ENCODE measurements at places on chromosomes 7 and 10.

GRCh38 chr10:100327007-100327717 lies 2.9 kb downstream of the PKD2L1 start:
- no peak for DNase-seq

DNA sequence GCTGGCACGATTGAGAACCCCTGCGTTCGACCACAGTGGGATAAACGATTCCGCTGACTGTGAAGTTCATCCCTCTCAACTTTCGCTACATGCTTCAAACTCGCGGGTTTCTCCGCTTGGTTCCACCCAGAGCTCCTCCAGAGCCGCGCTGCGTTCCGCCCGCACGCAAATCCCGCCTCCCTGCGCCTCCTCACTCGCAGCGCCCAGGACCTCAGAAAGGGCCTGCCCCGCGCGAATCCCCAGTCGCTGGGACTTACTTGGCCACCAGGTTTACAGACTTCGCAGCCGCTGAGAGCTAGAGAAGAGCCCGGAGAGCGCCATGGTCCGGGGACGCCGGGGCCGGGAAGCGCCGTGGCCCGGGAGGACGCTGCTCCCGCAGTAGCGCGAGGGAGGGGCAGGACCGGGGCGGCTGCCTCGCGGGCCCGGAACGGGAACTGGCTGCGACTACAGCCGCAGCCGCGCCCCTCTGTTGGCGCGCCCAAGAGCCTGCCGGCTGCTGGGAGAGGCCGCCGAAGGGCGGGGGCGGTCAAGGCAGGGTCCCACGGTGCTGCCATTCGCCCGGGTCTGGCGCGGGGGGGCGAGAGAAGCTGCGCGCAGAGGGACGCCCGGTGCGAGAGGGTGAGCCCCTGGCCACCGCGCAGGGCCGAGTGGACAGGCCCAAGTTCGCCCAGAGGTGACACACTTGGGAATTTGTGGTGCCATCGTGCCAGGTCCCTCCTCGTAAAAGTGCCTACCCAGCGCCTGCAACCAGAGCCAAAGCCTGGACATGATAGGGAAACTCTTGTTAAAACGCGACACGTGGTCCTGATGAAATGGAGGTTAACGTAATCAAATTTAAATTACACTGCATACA lies at the start of gene NOD1:
Gene NOD1, minus strand, starts transcription at position 436 of the 853 bp plus-strand sequence. CDS start 21,863 bp downstream, outside the sequence.
- peak; percentile 73 for DNase-seq

GRCh38 chr10:100972115-100972903 lies 3.0 kb downstream of the SEMA4G start:
- DNase-seq: no peak

DNA sequence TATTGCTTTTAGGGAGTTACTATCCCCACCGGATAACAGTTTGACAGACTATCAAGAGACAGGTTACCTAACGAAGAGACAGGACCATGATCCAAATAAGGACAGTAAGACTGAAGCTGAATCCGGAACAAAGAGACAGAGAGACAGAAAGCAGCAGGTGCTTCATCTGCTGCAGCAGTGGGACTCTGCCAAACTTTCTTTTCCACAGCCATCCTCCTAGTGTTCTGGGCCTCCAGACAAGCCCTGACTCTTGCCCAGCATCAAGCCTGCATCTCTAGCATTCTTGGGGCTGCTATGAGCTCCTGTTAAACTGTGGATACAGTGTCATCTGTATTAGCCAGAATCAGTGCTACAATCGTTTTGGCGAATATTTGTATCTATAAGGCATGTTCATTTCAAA lies 761.7 kb downstream of the GRID1 start:
- DNase-seq: no peak

DNA sequence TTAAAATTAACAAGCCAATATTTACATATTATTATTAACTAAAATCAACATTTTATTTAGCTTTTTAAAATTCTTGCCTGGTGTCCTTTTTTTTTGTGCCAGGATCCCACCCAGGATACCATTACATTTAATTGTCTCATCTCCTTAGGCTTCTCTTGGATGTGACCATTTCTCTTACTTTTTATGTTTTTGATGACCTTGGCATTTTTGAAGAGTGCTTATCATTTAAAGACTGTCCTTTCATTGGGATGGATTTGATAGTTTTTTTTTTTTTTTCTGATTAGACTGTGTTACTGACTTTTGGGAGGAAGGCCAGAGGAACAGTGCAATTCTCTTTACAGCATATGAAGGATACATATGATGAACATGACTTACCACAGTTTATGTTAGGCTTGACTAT lies 181.4 kb upstream of the SMIM30 start:
- DNase-seq: no peak

DNA sequence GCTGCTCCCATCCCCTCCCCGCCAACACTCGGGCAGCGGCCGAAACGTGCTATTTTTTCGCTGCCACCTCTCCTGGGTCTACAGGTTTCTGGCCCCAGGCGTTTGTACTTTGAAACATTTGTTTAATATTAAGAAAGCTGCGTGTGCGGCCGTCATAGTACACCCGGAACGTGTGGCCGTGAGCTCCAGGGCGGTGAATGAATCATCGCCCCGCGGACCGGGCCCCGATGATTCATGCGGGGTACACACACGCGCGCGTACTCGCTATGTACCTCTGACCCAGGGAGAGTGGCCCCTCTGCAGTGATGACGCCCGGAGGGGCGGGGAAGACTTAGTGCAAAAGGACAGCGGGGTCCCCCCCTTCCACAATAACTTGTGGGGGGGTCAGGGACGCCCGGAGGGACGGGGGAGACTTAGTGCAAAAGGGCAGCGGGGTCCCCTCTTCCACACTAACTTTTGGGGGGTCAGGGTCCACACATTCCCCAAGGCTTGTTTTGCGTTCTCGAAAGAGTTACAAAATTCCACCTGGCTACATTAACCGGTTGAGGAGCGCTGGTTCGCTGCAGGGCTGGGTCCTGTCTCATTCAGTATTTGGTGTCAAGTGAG lies 56.5 kb upstream of the PCGF5 start:
- DNase-seq: peak; percentile 79

GRCh38 chr7:88835147-88835728 lies 39.7 kb upstream of the TEX47 start:
- DNase-seq: no peak

- no peak for DNase-seq
Observed at GRCh38 chr10:114168450-114169009, 5.5 kb downstream of the CCDC186 start.

DNA sequence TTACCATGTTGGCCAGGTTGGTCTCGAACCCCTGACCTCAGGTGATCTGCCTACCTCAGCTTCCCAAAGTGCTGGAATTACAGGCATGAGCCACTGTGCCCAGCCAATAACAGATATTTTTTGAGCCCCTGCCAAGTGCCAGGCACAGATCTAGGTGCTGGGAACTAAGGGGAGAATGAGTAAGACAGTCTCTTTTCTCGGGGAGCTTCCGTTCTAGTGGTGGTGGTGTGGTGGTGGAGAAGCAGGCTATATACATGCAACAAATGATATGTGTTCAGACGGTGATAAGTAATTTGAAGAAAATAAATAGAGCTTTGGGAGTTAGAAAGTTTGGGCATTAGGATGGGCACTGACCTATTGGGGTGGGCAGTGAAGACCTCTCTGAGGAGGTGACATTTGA lies 76.7 kb upstream of the VKORC1L1 start:
- no peak for DNase-seq

- no peak for DNase-seq
Observed at GRCh38 chr10:17510242-17510908, 56.0 kb upstream of the ST8SIA6 start.

DNA sequence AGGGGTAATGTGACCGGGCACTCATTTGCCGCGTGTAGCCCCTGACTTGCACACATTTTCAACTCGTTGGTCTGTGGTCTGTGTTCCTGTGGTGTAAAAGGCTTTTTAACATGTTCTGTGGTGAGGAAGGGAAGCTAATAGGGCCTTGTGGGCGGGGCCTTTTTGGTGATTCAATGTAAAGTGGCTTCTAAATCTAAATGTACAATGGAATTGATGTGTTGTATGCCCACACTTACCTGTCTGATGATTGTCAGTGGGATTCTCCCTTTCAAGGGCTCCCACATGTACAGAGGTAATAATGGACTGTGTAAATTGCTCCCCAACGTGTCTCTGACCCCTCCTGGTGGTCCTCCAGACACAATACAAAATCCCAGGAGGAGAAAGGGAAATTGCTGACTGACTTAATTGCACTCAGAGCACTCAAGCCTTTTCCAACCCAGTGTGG lies 43.1 kb upstream of the GATAD1 start:
- peak; percentile 26 for DNase-seq

- no peak for DNase-seq
Observed at GRCh38 chr7:82740246-82740848, 296.8 kb upstream of the CACNA2D1 start.

DNA sequence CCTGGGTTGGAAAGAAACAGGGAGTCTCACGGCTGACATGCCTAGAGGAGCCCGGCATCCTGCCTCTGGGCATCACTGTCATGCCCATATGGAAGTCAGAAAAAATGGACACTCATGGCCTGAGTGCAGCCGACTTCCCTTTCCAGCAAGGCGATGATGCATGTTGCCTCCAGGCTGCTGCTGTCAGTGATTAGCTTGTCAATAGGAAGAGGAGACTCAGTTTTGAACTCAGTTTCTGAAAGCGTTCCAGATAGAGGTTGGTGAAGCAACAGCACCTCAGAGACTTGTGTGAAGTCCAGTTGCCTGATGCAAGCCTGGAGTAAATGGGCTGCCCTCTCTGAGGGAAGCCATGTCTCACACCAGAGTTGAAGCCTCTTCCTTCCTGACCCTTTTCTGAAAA lies 148.4 kb downstream of the TPST1 start:
- DNase-seq: no peak

DNA sequence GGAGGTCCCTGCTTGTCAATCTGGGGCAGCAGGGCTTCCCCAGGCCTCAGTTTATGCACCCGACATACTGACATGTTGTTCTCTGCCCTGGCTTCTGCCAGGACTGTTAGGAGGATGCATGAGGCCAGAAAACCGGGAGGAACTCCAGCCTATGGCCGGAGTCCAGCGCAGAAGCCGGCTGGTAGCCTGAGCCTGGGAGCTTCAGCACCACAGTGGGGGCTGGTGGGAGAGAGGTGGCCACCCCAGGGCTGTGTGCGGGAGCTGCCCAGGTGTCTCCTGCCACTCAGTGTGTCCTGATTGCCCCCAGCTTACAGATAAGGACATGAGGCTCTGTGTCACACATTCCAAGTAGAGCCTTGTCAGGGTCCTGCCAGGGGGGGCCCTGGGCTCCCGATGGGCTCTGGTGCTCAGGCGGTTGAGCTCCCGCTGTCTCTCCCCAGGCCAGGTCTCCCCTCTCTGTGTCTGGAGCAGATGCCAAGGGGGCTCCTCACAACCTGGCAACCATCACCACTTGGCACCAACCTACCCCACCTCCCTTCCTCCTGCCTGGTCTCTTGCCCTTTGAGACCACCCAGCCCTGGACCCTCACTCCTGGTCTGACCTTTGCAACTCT lies 32.3 kb downstream of the PPIF start:
- no peak for DNase-seq

GRCh38 chr10:118914629-118915028 lies 114.9 kb upstream of the NANOS1 start:
- no peak for DNase-seq

- DNase-seq: no peak
Observed at GRCh38 chr7:156177422-156178055, 365.3 kb upstream of the SHH start.

DNA sequence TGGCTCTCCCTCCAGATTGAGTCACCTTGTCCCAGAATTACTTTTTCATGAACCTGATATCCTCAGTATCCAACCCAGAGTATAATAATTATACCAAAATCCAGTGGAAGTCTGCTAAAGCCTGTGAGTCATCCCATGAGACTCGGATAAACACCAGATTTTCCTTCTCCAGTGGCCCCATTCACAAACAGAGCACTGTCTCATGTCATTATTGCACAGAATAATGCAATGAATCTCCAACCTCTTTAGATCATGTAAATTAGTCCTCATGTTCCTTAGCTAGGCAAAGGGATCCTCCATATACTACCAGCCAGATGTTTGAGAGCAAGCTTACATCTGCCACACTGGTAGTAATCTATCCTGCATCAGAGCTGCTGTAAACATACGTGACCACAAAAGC lies 89.0 kb downstream of the AMPH start:
- DNase-seq: no peak

DNA sequence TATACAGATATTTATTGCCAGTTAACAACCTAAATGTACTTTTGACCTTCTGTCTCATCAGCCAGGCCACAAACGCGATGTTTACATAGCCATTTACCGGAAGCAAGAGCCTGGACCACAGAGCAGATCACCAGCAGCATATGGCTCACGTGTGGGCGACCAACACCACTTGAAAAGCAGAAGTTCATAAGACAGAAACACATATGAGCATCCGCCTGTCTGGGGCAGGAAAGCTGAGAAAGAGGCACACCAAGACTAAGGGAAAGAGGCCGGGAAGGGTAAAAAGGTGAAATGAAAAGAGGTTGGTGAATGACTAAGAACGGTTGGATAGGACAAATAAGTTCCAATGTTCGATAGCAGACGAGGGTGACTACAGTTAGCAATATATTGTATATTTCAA lies 1.3 kb downstream of the ABCB1 start:
- DNase-seq: peak; percentile 39

- peak; percentile 65 for DNase-seq
Observed at GRCh38 chr7:128031901-128032604, 816 bp upstream of the LRRC4 start.

DNA sequence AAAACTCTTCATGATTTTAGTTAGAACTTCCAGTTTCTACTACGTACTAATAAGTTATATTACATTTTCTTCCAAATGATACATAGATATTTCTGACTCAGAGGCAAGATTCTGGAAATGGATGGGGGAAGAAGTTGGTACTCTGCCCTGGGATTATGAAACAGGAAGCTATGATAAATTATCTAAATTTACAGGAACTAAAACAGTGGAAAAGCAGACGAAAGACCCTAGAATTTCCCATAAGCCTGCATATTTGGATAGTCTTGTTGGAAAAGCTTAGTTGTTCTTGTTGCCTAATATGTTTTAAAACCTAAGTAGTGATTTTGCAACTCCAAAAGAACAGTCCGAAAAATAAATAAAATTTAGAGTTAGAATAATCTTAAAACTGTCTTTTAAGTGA lies 21.8 kb downstream of the CFAP69 start:
- DNase-seq: no peak

GRCh38 chr7:39294022-39294421 lies 272.2 kb upstream of the YAE1 start:
- DNase-seq: no peak

DNA sequence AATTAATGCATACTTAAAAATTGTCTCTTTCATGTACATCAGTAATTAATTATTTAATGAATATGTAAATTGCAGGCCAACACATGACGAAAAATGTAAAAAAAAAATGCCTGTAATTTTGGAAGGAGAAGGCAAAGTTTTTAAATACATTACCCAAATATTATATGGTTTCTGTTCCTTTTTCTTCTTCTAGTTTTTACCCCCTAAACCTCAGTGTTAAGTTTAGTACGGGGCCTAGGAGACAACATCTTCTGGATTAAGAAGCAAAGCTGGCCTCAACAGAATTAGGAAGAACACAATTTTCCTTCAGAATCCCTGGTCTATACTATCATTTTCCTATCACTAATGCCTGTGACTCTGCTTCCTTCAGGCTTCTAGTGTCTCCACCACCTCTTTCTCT lies 459.3 kb upstream of the NRP1 start:
- no peak for DNase-seq

GRCh38 chr10:22620140-22620857 lies 94.1 kb downstream of the PIP4K2A start:
- peak; percentile 31 for DNase-seq

GRCh38 chr10:119677904-119678755 lies 26.9 kb downstream of the BAG3 start:
- no peak for DNase-seq

- DNase-seq: no peak
Observed at GRCh38 chr10:1379601-1380000, 323.4 kb downstream of the WDR37 start.

- DNase-seq: no peak
Observed at GRCh38 chr7:105649727-105650381, 68.6 kb upstream of the EFCAB10 start.

- DNase-seq: no peak
Observed at GRCh38 chr10:97456034-97456685, 10.2 kb downstream of the ZDHHC16 start.

Data from activated naive CD4-positive, alpha-beta T cell treated with Interleukin-2 at 50 U/mL for 16 hours (primary cell).